ENCODE measurements at places on chromosomes 13 and 19.

GRCh38 chr13:40442826-40443225 is 223.6 kb downstream of the FOXO1 start:
- DNase-seq = no peak

- peak; percentile 61 for DNase-seq
Measured at GRCh38 chr13:30421093-30422053, 920 bp upstream of the UBE2L5 start.

GRCh38 chr13:51475727-51476501 is 23.1 kb upstream of the INTS6 start:
- no peak for DNase-seq

GRCh38 chr13:86918682-86919081 is 752.5 kb upstream of the SLITRK5 start:
- DNase-seq = no peak

DNA sequence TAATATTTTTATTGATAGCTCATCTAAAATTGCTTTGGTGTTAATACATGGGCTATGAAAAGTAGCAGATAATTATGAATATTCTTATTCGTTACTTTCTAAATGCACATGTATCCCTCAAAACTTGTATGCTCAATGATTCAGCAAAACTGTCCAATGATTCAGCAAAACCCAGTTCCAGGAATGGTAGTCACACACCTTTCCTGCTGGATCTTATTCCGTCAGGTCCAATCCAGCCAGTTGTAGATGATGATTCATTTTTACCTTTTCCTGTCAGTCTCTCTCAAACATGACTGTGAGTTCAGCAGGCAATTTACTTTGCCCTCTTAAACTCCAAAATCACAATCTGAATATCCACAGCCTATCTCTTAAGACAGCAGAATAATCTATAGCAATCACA is 1082.6 kb downstream of the EFNB2 start:
- DNase-seq = no peak

DNA sequence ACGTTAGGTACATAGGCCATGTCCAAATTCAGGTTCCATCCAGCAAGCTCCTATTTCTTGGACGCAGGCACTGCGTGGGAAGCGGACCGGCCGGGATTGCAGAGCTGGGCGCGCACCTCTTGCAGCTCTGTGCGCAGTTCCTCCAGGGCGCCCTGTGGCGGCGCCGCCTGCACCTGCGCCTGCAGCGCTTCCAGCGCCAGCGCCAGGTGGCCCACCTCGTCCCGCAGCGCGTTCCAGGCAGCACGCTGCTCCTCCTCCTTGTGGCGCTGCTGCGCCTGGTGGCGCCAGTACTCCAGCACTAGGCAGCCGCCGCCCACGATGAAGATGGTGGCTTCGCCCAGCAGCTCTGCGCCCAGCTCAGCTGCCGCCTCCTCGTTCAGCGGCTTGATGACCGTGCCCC is 31.1 kb downstream of the OPA3 start:
- DNase-seq = no peak

GRCh38 chr19:42281146-42281826 is 12.2 kb downstream of the CIC start:
- DNase-seq = peak; percentile 61

DNA sequence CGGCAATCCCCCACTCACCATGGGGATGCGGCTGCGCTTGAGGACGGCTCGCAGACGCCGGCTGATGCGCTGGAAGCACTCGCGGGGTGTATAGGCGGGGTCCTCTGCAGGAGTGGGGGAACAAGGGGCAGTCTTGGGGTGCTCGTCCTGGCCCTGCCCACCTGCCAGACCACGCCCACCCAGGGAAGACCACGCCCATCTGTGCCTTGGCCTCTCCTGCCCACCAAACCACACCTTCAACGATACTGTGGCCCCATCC is 6.7 kb downstream of the RNU6-9 start:
- DNase-seq = no peak

DNA sequence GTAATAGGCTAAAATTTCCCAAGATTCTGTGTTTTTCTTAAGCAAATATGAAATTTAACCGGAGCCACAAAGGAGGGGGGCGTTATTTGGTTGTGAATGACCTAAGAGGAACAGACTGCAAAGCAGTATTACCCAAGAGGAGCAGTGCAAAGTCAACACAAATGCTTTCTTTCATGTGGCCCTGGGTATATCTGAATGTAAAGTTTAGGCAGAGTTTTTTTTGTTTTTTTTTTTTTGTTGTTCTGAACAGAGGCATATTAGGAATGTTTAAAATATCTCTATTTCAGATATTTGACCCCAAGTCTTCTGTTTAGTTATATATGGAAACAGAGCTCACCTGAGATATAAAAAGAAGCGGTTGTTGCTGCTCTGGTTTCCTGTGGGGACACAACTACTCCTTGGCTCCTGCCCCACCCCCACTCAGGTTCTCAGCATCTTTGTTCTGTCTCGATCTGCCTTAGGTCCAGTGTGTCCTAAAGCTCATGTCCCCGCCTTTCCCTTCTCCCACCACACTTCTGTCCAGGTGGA is 220.7 kb downstream of the RFC3 start:
- DNase-seq = no peak

GRCh38 chr13:79943346-79944023 is 397.4 kb downstream of the SPRY2 start:
- DNase-seq = no peak

GRCh38 chr19:56918682-56919307 is 78.3 kb upstream of the PEG3 start:
- DNase-seq = no peak

GRCh38 chr19:49338691-49339300 is 3.6 kb downstream of the CD37 start:
- peak; percentile 70 for DNase-seq

- DNase-seq = no peak
Measured at GRCh38 chr19:14817052-14817451, 17.9 kb downstream of the OR7A5 start.

- peak; percentile 91 for DNase-seq
Measured at GRCh38 chr19:13154911-13155471, 4.8 kb downstream of the IER2 start.

- DNase-seq = no peak
Measured at GRCh38 chr13:112182846-112183531, 116.0 kb downstream of the SOX1 start.

DNA sequence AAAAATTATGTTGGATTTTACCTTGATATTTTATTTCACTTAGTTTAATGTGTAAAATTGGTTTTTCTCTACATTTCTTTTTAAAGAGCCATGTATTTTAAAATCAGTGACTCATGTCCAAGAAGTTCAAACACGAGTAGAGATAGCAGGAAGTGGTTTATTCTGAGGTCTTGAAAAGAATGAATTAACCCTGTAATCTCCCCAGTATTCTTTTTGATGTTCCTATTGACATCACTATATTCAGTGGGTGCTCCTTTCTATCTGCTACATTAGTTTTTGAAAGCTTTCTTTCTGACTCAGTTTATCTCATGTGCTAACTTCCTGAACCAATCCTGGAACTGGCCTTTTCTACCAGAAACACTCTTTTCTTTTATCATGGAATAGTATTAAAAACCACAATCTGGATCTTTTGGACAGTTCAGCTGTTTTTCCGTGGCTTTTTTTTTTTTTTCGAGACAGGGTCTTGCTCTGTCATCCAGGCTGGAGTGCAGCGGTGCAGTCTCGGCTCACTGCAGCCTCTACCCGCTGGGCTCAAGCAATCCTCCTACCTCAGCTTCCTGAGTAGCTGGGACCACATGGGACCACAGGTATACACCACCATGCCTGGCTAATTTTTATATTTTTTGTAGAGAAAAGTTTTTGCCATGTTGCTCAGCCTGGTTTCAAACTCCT is 114.9 kb downstream of the PCCA start:
- DNase-seq = peak; percentile 24

DNA sequence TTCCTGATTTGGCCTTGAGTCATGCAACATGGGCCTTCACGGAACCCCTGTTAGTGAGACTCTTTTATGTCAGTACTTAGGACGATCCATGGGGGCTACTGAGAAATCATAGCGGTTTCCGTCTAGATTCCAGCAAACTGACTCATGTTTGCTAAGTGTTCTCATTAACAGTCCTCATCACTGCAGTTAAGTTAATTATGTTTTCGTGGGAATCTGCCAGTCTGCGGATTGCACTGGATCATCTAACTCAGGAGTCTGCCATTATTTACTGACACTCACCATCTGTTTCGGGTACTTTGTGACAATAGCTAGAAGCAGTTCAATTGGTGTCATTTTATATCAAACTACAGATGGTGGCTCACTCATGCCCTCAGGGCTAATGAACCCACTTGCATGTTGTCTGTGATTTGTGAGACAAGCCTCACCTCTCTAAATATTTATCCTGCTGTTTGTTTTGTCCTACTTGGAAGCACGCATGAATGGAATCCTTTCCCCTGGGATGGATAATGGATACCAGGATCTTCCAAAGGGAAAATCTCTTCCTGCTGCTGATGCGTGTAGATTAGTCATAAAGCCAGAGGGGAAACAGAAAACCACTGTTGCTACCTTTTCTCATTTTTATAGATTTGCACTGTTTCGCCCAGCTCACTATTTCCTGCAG is 61.8 kb downstream of the RAB20 start:
- no peak for DNase-seq

DNA sequence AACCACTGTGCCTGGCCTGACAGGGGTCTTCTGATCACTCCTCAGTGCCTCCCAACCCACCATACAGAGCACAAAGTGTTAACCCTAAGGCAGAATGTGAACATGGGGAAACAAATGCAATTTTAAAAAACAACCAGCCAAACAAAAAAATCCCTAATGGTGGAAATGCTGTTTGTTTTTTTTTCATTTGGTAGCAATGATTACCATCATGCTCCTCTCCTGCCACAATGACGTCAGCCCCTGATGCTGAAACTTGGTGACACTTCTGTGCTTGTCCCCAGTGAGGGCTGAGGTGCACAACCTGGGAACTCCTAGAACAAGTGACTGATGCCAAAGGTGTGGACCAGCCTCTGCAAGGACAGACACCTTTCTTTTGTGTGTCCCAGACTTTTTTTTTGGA is 4.0 kb upstream of the TSPAN16 start:
- peak; percentile 9 for DNase-seq

- DNase-seq = no peak
Measured at GRCh38 chr19:17553256-17553655, 2.2 kb upstream of the COLGALT1 start.

- DNase-seq = no peak
Measured at GRCh38 chr13:31717583-31717982, 21.7 kb upstream of the RXFP2 start.

DNA sequence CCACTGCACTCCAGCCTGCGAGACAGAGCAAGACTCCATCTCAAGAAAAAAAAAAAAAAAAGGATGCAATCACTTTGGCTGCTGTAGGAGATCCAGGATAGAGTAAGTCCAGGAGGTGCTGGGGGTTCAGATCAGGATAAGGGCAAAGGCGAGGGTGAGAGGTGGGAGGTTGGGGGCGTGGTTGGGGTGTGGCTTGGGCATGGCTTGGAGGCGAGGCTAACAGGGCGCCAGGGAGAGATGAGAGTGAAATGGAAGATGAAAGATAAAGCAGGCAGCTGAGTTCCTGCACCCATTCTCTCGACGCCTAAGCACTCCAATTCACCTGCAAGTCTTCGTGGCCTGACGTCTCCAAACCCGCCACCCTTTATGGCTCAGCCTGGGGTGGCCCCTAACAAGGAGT is 25.0 kb upstream of the ZNRF4 start:
- DNase-seq = no peak

- DNase-seq = no peak
Measured at GRCh38 chr13:62524061-62524460, 1108.4 kb upstream of the PCDH20 start.

- no peak for DNase-seq
Measured at GRCh38 chr13:106096661-106097092, 438.8 kb downstream of the EFNB2 start.

GRCh38 chr19:16585808-16586476 is 13.7 kb upstream of the SLC35E1 start:
- DNase-seq = peak; percentile 70

DNA sequence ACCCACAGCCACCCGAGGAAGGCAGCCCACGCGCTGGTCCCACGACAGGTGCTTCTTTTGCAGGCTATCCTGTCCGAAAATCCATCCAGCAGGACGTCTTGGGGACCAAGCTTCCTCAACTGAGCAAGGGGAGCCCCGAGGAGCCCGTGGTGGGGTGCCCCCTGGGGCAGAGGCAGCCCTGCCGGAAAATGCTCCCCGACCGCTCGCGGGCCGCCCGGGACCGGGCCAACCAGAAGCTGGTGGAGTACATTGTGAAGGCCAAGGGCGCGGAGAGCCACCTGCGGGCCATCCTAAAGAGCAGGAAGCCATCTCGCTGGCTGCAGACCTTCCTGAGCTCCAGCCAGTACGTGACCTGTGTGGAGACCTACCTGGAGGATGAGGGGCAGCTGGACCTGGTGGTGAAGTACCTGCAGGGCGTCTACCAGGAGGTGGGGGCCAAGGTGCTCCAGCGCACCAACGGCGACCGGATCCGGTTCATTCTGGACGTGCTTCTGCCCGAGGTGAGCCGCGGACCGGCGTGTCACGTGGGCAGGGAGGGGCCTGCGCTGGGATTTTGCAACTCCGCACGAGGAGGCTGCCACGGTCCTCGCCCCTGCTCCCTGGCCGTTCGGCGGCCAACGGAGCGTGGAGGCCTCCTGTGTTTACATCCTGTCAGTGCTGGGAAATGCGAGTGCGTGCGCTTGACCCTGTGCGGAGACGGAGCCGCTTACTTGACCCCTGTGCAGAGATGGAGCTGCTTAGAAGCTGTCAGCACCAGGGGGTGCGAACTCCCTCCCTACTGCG is 12.9 kb upstream of the NDUFS7 start:
- no peak for DNase-seq

GRCh38 chr13:93356469-93356868 is 129.9 kb downstream of the GPC6 start:
- DNase-seq = no peak

GRCh38 chr13:87235621-87236020 is 435.6 kb upstream of the SLITRK5 start:
- DNase-seq = no peak

GRCh38 chr19:21482863-21483276 is 22.5 kb upstream of the ZNF429 start:
- peak; percentile 82 for DNase-seq

DNA sequence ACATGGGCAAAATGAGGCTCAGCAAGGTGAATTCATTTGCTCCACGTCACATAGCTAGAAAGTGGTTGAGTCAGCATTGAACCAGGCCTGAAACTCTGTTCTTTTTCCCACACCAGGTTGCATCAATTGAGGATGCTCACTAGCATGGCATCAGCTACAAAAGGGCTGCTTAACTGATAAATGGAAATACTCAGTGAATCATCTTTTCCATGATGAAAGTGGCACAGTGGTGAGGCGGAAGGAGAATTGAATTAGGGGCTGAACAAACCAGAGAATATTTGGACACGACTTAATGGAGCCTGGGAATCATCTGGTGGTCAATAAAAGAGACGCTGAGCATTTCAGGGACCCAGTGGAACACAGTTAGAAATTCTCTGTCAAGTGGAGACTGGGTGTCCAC is 320.1 kb upstream of the MAB21L1 start:
- no peak for DNase-seq
